Suppressor macrophage treated with lipopolysaccharide for 4 hours (primary cell): ENCODE measurements at places on chromosomes 2 and 18.

GRCh38 chr2:4762951-4763376, 929.2 kb upstream of the SOX11 start:
- DNase-seq = no peak

DNA sequence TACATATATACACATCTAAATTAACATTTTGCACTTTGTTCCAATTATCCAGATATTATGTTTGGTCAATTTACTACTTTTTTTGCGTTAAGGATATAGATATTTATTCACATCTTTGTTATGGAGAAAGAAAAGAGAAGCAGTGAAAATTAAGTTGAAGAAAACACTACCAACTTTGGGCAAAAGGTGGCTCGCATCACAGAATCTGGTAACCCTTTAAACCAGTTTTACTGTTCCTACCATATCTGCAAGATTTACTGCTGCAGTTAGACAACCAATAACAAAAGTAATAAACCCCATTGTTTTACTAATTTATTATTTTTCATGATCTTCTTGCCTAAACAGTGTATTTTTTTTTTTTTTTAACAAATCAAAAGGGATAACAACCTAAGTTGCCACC, 53.6 kb downstream of the SMAD2 start:
- no peak for DNase-seq

DNA sequence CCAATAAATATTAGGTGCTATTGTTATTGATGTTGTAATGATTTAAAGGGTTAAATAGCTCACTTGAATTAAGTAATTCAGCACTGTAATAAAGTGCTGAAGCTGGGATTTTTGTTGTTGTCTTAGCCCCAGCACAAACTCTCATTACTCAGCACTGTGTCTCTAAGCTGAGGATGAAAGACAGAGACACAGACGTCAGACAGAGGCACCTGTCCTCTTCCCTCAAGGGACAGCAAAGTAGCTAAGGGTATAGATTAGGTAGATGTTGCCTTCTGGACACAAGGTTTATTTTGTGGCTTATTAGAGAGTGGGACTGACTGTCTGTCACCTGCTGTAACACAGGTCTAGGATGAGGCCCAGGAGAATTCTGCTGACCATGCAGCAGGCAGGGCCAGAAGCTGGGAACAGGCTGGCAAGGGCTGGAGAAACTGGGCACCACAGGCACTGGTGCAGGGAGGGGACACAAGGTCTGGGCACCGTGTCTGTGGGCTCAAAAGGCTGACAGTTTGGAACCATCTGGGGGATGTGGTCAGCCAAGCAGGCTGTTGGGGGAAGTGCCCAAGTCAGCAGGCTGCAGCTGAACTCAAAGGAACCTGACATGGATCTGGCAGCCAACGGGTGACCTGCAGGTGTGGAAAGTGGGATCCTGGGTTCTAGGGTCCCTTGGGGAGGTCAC, 20.0 kb upstream of the PTPN4 start:
- DNase-seq = no peak

- peak; percentile 50 for DNase-seq
Observed at GRCh38 chr2:169933124-169933711, 106.0 kb downstream of the UBR3 start.

GRCh38 chr2:70956141-70956540, 20.4 kb downstream of the ATP6V1B1 start:
- DNase-seq = no peak

- DNase-seq = no peak
Observed at GRCh38 chr18:51426996-51427395, 229.5 kb upstream of the MEX3C start.
